Islet precursor cell (in vitro differentiated cells): ENCODE measurements at places on chromosomes 7 and 10.

DNA sequence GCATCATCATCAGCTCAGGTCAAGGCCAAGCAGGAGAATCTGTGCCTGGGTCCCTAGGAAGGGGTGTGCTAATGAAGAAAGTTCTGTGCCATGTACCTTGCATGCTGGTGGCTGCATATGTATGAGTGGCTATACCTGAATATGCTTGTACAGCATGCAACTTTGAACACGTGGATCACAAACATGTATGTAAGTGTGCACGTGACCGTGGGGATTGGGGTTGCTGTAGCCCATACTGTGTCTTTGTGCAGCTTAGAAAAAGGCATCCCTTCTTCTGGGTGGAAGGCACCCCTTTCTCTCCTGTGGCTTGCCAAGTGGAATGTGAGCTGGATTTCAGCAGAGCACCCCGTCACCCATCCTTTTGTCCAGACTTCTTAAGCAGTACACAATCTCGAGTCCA, 13.8 kb downstream of the EMX2 start:
- DNase-seq = no peak

GRCh38 chr10:3761021-3761686, 23.9 kb downstream of the KLF6 start:
- peak; percentile 21 for DNase-seq

DNA sequence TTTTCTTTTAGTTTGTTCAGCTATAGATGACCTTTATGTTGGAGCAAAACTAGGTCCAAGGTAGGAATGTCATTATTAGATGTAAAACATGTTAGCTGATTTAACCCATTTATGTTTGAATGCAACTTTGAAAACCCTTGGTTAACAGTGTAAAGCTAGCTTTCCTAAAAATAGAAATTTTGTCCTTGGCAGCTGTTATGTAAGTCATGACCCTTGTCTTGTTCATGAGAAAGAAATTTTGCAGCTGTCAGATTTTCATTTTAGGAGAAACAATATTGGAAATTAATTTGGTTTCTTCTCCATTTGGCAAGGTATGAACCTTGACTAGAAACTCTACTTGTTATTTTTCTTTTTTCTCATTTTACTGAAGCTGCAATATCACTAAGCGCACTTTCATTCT, 23.9 kb upstream of the CCAR1 start:
- no peak for DNase-seq

GRCh38 chr7:37084303-37084702, 360.0 kb upstream of the AOAH start:
- no peak for DNase-seq

GRCh38 chr7:16813232-16813616, 8.4 kb upstream of the AGR2 start:
- no peak for DNase-seq

DNA sequence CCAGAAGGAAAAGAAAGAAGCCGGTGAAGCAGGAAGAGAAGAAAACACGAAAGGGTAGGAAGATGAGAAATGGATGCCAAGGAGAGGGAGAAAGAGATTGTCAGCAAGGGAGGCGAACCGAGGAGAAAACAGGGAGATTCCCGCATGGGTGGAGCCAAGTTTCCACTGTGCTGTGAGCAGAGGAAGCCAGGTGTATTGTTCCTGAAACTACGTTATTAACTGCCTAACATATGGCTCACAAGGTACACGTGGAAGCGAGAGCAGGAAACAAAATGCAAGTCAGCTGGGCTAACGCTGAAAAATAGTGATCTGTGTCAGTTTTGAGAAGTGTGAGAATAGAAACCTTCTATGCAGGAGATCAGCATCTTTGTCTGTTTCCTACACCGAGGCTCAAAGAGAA, 20.4 kb upstream of the HIPK2 start:
- DNase-seq = peak; percentile 12

DNA sequence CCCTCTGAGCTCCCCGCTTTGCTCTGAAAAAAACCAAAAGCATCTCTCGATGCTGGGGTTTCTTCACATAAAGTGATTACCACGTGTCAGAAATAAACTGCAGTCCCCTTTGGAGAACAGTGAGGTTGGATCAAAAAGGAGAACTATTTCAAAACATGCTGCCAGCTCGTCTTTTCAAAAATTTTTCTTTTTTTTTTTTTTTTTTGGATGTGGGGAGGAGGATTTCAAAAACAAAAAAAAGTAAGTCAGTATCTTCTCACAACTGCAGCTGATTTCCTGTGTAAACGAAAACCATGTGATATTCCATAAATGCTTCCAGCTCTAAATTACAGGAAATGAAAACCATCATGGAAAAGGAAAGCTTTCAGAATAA, 155.0 kb upstream of the LYZL2 start:
- DNase-seq = no peak
